Putamen (tissue), 1 donor: ENCODE measurements at places on chromosomes 4 and X.

GRCh38 chr4:54662123-54662522 is 4.4 kb downstream of the KIT start:
- DNase-seq = no peak

DNA sequence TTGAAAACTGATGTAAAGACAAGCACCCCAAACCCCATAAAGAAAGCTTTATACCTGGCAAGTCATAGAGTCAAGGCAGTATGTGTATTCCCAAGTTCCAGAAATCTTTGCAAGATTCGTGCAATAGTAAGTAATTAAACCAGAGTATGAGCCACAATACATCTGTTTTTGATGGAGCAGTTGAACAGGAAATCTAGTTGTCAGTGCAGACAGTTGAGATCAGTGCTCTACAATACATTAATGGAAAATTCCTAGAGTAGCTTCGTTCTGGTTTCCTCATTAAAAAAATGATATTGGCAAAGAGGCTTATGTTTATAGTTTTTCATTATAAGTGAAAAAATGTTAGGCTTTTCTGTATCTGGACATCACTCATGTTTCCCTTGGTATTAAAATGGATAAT is 575.3 kb downstream of the TRIML1 start:
- no peak for DNase-seq

DNA sequence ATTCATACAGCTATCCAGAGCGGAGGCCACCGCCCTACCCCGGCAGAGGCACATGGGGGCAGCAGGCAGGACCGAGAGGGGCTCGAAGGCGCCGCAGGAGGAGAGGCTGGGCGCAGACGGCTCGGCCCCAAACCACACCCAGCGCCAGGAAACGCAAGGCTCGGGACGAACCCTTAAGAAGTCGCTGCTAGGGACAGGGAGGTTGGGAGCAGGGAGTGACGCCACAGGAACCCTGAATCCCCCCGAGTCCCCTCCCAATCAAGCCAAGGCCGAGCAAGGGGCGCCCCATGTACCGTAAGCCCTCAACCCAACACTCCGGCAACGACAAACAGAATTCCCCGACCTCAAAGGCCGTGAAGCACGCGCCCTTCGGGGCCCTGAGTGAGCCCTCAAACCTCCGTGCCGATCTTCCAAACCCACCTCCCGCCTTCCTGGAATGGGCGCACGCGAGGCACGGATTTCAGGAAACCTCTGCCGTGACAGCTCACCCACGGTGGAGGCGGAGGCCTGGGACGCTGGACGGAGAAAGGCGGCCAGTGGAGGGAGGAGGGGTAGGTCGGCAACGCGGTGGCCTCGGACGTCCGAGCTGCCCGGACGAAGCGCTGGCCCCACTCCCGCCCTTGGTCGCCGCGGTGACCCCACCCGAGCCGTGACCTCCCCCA is 1.8 kb downstream of the ZFYVE28 start:
- no peak for DNase-seq

- DNase-seq = no peak
These were observed 61.2 kb downstream of the PASD1 start for GRCh38 chrX:151624677-151625076.

DNA sequence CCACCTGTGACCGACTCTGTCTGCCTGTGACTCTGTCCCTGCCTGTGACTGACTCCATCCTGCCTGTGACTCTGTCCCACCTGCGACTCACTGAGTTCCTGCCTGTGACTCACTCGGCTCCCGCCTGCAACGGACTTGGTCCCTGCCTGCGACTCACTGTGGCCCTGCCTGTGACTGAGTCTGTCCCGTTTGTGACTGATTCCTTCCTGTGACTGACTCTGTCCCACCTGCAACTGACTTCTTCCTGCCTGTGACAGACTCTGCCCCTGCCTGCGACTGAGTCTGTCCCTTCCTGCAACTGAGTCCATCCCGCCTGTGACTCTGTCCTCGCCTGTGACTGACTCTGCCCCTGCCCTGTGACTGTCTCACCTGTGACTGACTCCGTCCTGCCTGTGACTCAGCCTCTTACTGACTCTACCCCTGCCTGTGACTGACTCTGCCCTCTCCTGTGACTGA is 9.6 kb upstream of the UVSSA start:
- DNase-seq = no peak

GRCh38 chrX:138345801-138346200 is 365.7 kb downstream of the FGF13 start:
- DNase-seq = no peak

- DNase-seq = no peak
These were observed 5.8 kb downstream of the VMA21 start for GRCh38 chrX:151402719-151403390.

DNA sequence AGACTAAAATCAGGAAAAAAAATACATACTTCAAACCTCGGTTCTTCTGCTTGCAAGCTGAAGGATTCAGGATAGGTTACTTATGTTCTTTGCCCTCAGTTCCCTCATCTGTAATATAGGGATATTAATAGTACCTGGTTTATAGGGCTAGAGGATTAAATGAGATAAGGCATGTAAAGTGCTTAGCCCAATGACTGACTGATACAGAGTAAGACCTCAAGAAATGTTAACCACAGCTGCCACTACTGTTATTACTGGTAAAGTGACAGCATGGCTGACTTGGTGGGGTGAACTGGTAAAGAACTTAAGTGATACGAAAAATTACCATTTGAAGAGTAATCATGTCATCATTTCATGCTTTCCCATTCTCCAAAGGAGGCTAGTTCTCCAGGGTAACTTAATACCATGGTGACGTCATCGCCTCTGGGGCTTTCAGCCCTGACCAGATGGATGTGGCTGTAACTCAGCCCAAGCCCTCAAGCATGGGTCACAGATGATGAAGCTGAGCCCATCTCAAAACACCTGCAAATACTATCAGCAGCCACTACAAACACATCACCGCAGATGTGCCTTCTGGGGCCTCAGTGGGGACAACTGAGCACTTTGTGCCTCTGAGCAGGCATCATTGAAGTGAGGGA is 44.5 kb upstream of the SCML1 start:
- no peak for DNase-seq

GRCh38 chr4:8350352-8350751 is 80.8 kb downstream of the HTRA3 start:
- DNase-seq = no peak

DNA sequence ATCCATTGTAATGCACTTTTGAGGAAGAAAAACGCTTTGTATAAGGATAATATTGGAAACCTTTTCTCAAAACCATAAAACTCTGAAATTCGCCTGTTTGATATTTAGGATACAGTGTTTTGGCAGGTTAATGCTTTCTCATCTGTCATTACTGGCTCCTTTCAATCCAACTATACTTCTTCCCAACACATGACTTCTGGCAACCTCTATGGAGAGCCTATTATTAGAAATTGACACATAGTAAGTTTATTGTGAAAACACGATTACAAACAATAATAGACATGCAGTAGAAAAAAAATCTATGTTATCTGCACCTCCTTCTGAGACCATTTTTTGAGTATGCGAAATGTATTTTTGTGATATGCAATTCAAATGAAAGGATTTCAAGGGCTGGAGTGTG is 4.6 kb upstream of the KLHL34 start:
- no peak for DNase-seq

- no peak for DNase-seq
These were observed 92.2 kb upstream of the TRIM2 start for GRCh38 chr4:153112041-153112441.

- no peak for DNase-seq
These were observed 185.9 kb downstream of the CFAP299 start for GRCh38 chr4:80521438-80521837.

DNA sequence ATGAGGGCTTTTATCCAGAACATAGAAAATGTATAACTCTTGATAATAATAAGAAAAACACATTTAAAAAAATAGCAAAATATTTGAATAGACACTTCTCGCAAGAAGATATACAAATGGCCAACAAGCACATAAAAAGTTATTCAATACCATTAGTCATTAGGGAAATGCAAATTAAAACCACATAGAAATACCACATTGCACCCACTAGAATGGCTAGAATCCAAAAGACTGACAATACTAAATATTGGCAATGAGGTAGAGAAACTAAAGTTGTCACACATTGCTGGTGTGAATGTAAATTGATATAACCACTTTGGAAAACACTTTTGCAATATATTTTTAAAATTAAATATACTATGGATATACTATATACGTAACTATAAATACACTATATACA is 754.3 kb upstream of the MAGEB2 start:
- no peak for DNase-seq

GRCh38 chr4:170736710-170737109 is 647.0 kb upstream of the AADAT start:
- no peak for DNase-seq

DNA sequence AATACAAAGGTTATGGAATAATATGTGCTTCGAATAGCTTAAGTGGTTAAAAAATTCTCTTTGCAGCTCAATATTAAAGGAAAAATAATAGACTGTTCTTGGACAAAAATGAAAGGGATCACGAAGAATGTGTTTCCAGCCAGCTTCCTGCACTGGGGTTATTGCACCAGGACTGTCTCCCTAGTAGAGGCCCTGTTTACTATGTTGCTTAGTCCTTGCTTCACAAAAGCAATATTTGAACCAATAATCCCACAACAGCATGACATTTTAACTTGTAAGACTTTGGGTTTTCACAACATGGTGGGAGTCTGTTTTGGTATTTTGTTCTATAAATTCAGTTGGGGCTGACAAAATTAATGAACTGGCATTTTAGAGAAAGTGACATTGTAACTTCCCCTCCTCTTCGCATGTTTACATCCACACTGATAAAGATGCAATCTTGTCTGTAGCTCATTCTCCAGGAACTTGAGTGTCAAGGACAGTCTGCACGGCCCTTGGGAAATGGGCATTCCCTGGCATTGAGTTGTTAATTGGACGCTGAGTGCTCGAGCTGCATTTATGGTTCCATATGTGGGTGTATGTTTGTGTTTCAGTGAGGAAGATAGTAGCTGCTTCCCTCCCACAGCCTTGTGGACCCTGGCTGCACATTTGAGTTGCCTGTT is 39.0 kb downstream of the SHROOM2 start:
- DNase-seq = no peak

DNA sequence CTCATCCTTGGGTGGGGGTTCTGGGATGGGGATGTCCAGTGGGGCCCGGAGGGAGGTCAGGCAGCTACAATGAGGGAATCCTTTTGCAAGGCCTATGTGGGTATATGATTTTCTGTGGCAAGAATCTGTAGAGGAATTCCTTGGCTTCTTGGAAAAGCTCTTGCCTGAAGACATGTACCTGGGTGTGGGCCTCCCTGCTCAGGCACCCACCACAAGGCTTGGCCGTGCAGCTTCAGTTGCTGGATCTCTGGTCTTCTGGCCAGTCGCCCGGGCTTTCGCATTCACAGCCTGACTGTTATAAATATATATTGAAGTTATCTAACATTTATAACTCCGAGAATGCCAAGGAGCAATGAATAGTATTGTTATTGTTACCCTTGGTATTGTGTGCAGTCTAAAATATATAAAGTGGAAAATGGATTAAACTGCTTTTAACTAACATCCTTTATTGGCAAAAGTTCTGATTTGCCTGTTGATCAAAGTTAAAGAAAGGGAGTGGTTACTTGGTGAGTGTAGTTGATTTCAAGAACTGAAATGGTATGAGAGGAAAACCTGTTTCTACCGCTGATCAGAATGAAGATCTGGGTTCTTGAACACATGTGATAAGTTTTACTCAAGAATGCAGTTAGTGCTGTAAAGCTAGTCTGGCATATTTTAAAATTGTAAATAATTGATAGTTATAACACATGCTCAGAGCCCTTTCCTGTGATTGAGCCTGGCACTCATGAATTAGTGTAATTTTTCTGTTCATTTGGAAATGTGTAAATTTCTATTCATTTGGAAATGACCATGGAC is 36.0 kb downstream of the PTTG2 start:
- no peak for DNase-seq
